ENCODE measurements at places on chromosomes 4 and X. TPM values are rescaled to one million over a fixed set of nuclear protein-coding genes. Genes with fewer than 3 reads are reported as not detected.

- DNase-seq = no peak
Measured at GRCh38 chr4:186709517-186709916, 14.1 kb downstream of the FAT1 start.

MGST2 gene
- 77.4 TPM for total RNA-seq

GRCh38 chrX:136812286-136812685, 31.6 kb upstream of the ARHGEF6 start:
- DNase-seq = no peak

DNA sequence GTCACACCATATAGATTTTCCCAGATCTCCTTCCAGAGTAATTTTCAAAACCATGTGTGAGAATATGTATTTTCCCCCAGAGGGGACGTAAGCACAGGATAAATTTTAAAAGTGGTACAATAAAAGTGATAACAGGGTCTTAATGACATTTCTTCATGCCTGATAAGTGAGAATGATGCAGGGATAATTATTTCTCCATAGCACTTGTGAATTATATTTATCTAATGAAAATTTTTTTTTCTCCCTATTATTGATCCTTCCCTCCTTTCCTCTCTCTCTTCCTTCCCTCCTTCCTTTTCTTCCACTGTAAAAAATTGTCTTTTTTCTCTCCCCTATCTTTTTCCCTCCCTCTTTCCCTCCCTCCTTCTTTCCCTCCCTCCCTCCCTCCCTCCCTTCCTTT, 17.0 kb upstream of the TRPC3 start:
- DNase-seq = no peak

- DNase-seq = no peak
Measured at GRCh38 chr4:10115271-10115796, 1.3 kb downstream of the WDR1 start.

FRMD7 gene
- not detected for total RNA-seq

DNA sequence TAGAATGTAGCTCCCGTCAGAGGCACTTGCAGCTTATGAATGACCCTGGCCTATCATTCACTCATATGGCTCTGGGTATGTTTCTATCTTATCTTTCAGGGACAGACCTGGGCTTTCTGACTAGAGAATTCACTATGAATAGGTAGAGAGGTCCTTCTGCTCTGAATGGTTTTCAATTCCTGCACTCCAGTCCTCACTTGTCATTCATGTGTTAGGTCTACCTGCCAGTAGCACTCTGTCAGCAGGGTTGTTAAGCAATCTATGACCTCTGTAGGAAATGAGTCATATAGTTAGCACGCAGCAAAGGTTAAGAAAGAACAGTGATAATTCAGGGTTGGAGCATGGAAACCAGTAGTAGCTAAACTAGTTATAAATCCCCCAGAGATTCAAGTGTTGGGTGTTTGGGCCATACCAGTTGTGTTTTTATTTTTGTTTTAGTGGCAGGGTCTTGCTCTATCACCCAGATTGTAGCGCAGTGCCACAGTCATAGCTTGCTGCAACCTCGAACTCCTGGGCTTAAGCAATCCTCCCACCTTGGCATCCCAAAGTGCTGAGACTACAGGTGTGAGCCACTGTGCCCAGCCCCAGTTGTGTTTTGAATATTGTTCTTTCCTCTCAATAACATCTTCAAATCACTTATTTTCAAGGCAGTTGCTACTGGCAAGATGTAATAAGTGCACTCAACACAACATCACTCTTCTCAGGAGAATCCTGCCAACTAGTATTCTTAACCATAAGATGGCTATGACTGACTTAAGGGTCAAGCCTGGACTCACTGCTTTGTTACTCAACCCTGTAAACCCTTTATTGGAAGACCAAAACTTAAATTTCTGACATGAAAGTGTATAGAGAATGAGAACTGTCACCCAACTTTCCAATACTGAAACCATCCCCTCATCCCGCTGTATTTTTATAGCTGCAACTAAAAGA, 25.1 kb downstream of the ARL13A start:
- DNase-seq = no peak

GRCh38 chrX:137550665-137551261, 15.2 kb upstream of the ZIC3 start:
- no peak for DNase-seq

DNA sequence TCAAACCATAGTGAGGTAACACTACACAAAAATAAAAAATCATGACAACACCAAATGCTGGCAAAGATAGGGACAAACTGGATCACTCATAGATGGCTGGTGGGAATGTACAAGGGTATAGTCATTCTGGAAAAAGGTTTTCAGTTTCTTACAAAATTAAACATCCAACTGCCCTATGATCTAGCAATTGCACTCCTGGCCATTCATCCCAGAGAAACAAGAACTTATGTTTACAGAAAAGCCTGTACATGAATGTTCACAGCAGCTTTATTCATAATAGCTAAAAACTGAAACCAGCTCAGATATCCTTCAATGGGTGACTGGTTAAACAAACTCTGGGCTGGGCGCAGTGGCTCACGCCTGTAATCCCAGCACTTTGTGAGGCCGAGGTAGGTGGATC, 43.3 kb downstream of the NYX start:
- DNase-seq = no peak

ADAD1 gene
- not detected for total RNA-seq

EIF2S3 gene
- total RNA-seq = 61.6 TPM

HTR2C gene
- 0.12 TPM for total RNA-seq

GPC4 gene
- 3.8 TPM for total RNA-seq

MAML3 gene
- 2.6 TPM for total RNA-seq
